ENCODE measurements at places on chromosomes 6 and 20.

DNA sequence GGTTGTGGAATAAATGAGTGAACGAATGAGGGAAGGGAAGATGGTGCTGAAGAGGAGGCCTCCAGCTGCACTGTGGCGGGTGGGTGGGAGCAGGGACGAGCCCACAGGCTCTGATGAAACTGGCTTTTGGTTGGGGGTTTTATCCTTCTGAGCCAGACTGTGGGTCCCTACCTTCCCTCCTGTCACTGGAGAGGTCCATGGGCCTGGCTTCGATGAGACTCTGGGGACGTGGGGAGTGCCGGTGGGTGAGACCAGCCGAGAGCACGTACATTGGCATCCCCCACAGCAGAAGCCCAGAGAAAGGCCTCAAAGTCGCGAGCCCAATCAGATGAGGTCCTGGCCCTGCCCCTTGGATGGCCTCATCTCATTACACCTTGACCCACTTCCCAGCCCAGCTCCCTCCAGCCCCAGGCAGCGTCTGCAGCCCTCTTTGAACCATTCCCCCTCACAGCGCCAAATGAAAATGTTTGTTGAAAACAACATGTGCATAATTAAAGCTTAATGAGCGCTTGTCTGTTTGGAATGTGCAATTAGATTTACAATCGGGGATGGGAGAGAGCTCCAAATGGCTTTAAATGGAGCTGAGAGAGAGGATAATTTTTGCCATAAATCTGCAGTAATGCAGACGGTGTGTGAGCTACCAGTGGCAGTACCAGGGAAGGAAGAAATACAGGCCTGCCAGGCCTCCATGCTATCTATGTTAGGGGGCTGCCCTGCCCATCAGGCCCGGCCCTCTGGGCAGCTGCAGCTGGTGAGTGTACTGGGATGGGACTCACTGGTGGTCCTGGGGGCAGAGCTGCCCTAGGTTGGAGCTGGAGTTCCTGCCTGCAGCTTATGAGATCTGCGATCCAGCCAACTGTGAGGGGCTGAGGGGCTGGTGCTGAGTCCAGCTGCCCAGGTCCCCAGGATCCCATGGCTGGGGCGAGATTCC, 47.2 kb downstream of the TOX2 start:
- DNase-seq, result no peak

- DNase-seq, result no peak
Measured at GRCh38 chr6:10723567-10723881, 654 bp downstream of the TMEM14C start.

GRCh38 chr20:13755809-13756208, 28.9 kb downstream of the ESF1 start:
- no peak for DNase-seq

- no peak for DNase-seq
Measured at GRCh38 chr6:2986722-2987221, 12.9 kb upstream of the NQO2 start.

DNA sequence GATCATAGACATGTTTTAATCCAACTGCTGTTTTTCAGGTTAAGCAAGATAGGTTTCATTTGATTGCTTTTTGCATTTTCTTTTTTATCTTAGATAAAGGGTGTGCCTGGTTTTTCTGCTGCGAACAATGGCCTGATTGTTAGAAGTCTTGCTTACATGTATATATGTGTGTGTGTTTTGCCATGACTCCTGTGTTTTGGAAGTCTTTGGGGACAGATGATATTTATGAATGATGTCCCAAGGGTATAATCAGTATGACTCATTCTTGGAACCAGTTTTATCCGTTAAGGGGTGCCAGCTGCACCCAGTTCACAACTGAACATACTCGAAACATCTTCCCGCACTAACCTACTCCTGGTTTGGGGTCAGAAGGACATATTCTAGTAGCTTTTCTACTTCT, 230.1 kb upstream of the SUPT3H start:
- no peak for DNase-seq

DNA sequence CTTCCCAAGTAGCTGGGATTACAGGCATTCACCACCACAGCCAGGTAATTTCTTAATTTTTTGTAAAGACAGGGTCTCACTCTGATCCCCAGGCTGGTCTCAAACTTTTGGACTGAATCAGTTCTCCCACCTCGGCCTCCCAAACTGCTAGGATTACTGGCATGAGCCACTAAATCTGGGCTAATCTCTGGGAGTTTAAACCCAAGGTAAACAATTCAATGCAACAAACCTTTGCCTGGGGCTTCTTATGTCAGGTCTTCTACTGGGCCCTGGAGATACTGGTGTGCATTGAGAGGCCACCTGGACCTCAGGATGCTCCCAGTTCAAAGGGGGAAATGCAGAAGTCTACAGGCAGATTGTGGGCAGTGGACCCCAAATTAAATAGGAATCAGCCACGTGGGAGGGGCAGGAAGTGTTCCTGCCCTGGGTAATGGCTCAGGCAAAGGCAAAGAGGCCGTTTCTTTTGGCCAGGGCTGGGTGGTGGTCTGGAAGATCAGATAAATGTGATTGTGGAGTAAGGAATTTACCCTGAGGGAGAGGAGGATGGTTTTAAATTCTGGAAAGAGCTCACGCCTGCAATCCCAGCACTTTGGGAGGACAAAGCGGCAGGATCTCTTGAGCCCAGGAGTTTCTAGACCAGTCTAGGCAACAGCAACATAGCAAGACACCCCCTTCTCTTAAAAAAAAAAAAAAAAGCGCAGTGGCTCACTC, 1.3 kb upstream of the MYBL2 start:
- DNase-seq, result no peak

DNA sequence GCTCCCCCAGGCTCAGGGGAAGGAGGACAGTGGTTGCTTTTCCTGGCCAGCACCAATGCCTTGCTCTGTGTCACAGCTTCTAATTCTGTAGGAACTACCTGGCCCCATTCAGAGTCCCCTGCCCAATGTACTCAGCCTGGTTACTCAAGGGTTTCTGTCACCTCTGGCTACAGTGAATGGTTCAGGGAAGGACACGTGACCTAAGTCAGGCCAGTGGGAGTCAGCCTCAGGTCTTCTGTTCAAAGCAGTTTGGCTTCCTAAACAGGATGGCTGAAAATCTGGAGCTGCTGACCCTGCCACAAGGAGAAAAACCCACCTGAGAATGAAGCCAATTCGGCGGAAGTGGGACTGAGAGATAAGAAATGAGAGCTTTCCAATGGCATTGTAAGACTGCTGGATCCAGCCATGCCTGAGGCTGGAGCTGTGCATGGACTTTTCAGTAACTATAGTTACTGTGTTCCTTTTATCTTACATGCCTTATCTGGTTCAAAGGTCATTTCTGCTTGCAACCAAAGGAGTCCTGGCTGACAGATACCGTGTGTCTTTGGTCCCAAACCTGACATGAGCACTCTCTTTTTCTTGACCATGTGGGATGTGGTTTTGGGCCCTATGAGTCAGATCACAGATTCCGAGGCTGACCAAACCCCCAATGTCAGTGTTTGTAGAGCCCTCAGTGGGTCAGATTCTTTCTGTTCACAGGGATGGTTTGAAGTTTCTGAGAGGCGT, 104.3 kb downstream of the SULF2 start:
- no peak for DNase-seq

DNA sequence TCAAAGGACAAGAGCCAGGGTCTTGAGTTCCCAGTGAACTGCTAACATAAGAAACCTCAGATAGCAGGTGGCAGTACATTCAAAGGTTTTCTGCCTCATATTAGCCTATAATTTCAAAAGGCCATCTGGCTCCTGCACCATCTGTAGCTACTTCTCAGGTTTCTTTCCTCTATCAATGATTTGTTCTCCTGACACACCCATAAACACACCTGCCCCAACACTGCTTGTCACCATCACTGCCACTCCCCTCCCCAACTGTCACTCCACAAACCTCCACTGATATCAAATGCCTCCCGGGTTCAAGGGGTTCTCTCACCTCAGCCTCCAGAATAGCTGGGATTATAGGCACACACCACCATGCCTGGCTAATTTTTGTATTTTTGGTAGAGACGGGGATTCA, 152.7 kb upstream of the SLC22A16 start:
- DNase-seq, result no peak

DNA sequence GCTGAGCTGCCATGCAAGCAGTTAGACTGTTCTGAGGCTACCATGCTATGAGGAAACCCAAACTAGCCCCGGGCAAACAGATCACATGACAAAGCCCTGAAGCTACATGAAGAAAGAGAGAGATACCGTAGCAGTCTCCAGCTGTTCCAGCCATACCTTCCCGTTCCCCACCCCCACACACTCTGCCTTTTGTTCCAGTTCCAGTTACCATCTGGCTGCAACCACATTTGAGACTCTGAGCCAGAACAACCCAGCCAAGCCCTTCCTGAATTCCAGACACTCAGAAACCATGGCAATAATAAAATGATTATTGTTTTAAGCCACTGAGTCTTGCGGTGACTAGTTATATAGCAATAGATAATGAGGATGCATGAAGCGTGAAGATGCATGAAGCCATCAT, 28.3 kb downstream of the RIN2 start:
- no peak for DNase-seq

- DNase-seq, result no peak
Measured at GRCh38 chr6:81755551-81755950, 3.1 kb upstream of the TENT5A start.

- no peak for DNase-seq
Measured at GRCh38 chr20:46219920-46220319, 88.4 kb downstream of the CDH22 start.

DNA sequence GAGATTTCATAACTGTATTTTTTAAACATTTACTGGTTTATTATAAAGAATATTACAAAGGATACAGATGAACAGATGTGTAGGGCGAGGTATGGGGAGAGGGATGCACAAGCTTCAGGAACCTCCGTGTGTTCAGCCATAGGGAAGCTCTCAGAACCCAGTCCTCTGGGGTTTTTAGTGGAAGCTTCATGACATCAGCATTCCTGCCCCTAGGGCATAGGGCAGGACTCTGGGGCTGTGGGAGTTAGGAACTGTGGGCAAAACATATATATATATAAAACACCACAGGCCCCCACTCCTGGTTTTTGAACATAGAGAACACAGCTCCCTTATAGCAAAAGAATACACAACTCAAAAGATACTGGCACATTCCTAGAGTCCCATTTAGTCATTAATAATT, 21.9 kb downstream of the EFCAB8 start:
- DNase-seq, result no peak

GRCh38 chr20:26135325-26136110, 438.9 kb upstream of the ZNF337 start:
- no peak for DNase-seq

- no peak for DNase-seq
Measured at GRCh38 chr20:63808964-63809674, 21.9 kb downstream of the ZBTB46 start.

- no peak for DNase-seq
Measured at GRCh38 chr6:116180375-116180774, 54.4 kb upstream of the COL10A1 start.

- no peak for DNase-seq
Measured at GRCh38 chr6:25248123-25248522, 31.1 kb upstream of the CARMIL1 start.

GRCh38 chr6:43211955-43212354, 17.3 kb downstream of the DNPH1 start:
- DNase-seq, result no peak

- DNase-seq, result no peak
Measured at GRCh38 chr20:12786276-12786675, 222.5 kb upstream of the SPTLC3 start.

- DNase-seq, result no peak
Measured at GRCh38 chr6:13432526-13433184, 54.7 kb downstream of the GFOD1 start.

DNA sequence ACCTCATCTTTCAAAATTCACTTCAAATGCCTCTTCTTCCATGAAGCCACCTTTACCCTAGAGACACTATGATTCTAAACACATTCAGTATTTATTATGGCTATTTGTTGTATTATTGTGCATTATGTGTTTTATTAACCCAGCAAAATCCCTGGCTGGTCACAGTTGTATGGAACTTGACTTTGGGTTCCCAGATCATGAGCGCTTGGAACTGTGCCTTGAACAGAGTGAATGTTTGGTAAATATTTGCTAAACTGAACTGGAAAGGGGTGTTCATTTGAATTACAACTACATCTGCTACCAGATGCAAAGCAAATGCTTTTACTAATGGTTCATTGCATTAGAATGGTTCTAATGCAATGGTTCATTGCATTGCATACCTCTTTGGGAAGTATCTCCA, 259.8 kb downstream of the PKHD1 start:
- DNase-seq, result no peak

DNA sequence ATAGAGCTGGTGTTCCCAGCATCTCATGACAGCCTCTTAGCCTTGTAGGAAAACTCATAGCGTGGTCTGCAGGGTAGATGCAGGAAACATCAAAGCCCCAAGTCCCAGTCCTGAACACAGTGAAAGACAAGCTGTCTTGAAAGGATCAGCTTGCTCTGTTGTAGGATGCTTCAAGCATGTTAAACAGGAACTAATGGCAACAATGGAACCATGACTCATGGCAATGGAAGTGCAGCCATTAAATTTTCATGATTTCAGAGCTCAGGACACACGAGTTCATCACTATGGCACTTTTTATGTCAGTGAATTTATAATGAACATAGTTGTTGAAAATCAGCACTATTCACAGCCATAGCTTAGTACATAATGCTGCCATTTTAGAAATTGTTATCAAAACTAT, 367.7 kb downstream of the KIF16B start:
- DNase-seq, result no peak

DNA sequence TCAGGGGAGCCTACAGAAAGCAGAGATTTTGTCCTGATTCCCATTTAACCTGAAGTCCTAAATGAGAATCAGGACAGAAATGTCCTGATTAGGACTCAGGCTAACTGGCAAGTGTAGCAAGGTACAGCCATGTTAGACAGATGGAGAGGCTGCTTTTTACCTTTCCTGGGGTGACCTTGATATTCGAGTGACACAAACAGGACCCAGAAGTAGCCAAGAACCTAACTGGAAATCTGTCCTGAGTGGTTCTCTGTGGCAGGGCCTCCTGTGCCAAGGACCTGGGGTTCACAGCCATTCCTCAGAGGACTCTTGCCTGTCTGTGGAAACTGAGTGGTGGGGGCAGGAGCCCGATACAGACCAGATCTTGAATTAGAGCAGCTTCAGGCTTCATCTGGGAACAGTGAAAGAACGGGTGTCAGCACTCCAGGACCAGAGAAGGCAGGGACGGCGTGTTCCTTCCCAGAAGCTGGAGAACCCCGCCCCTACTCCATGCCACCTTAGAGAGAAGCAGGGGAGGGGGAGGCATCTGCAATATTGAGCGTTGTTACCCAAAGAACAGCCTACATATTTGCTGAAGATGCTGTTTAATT, 4.3 kb upstream of the FUCA2 start:
- no peak for DNase-seq

DNA sequence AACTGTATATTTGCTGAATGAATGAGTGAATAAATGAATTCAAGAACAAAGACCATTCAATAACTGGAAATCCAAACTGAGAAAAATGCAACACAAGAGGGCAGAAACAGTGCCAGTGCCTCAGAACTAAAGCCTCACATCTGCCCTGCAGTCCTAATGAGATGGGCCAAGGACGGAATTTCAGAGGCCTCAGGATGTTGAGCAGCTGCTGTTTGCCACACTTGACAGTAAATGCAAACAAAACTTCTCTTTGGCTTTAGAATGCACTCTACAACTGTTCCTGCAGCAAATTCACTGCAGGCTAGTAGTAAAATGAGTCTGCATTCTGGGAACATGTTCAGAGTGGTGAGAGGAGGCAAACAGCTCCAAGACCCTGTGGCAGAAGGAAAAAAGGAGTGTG, 177.6 kb upstream of the LRFN2 start:
- no peak for DNase-seq

GRCh38 chr6:79416931-79417330, 120.3 kb downstream of the LCA5 start:
- DNase-seq, result no peak

- DNase-seq, result no peak
Measured at GRCh38 chr20:54214566-54214965, 6.7 kb downstream of the PFDN4 start.

Measured in stimulated activated CD8-positive, alpha-beta memory T cell treated with anti-CD3 and anti-CD28 coated beads, Interleukin-12 subunit alpha, Interleukin-12 subunit beta, amount 100 ng/mL, for 4 hours (primary cell).